ENCODE measurements at places on chromosomes 2 and 18.

- no peak for DNase-seq
Observed at GRCh38 chr2:1002350-1002749, 51.7 kb downstream of the SNTG2 start.

- peak; percentile 59 for DNase-seq
Observed at GRCh38 chr2:237723602-237724001, 75.0 kb upstream of the RBM44 start.

DNA sequence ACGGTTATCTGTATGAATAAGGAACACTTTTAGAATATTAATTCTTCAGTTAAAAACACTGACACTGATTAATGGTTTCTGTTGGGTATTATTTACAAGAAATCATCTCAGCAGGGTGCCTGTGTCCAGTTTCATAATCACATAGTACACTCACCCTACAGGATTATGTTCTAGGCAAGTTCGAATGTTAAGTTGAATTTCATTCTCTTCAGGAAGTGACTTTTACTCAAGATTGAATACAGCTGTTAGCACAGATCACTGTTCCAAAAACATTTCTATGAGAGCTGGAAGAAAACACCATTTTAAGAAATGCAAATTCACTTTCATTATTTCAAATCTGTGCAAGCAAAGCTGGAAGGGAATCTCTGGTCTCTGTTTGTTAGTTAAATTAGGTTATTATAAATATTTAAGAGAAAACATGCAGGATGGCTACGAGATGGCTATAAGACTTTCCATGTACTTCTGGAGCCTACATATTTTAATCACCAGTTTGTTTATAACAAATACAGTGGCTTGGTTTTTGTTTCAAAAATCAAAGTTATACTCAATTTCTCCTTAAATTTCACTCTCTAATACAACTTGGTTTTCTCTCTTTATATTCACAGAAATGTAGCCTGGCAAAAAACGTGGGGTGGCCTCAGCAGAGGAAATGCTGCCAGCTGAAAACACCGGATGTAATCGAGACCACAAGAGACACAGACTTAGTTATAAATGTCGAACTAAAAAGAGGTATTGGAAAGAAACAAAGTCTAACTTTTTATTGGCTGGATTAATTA lies 65.8 kb downstream of the RBMS1 start:
- peak; percentile 95 for DNase-seq

- no peak for DNase-seq
Observed at GRCh38 chr2:2889646-2890045, 488.0 kb downstream of the EIPR1 start.

DNA sequence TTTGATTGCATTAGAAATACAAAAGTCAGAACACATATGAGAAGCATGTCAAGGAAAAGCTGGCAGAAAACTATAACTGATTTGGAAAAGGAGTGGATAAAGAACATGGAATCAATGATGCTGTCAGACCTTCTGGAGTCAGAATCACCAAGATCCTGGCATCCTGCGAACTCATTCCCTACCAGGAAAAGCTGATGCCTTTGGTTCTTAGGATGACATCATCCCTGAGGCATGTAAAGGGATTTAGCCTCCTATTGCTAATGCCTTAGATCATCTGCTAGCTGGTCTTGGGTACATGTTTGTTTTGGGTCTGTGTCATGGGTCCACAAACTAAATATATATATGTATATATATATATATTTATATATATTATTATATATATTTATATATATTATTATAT lies 680.7 kb downstream of the EPHA4 start:
- peak; percentile 44 for DNase-seq

GRCh38 chr2:151002959-151003600 lies 258.6 kb downstream of the RBM43 start:
- DNase-seq: no peak
